ENCODE measurements at places on chromosomes 7 and 10.

DNA sequence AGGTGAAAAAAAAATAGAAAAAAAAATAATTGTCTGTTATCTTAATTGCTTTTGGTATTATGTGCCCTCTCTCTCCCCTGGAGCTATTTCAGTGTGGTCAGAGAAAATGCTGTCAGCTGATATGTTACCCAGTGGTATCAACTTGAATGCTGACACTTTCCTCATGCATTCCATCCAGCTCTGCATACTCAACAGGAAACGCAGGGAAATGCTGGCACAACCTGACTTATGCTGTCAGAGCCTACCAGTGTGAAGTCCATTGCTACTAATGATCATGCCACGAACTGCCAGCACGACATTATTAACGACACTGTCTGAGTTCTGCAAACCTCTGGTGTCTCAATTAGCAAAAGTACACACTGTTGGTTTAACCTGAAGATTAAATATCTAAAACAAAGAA lies 182.8 kb downstream of the ZWINT start:
- no peak for DNase-seq

DNA sequence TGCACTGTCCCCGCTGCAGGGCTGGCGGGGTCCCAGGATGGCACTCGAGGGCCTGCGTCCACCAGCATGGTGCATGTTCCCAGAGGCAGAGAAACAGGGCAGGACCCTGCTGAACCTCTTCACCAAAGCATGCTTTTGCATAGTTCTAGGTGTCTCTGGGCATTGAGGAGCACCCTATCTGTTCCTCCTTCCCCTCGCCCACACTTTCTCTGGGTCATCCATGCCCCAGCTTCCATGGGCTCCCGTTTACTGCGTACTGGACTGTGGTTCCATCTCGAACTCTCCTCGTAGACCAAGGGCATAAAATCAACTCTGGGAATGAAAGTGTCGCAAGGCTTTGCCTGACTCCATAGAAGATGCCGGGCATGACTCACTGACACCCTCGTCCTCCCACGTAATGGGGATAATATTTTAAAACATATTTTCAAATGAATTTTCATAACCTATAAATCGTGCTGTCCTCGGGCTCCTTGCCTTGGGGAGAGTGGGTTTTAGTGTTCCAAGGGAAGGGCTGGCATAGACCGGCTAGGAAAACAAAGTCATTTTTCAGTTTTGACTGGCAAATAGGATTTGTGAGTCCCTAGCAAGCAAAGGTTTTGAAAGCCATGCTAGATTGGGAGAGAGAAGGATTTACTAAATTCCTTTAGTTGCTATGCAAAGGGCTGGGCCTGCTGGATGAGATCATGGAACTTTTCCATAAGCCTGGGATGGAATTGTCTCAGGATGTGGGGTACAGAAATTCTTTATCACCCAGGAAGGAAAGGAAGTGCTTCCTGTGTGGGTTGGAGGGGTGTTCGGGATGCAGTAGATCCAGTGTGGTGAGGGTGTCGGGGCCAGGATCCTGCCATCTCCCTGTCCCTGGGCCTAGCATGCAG lies 498.7 kb upstream of the MKI67 start:
- DNase-seq = peak; percentile 73

DNA sequence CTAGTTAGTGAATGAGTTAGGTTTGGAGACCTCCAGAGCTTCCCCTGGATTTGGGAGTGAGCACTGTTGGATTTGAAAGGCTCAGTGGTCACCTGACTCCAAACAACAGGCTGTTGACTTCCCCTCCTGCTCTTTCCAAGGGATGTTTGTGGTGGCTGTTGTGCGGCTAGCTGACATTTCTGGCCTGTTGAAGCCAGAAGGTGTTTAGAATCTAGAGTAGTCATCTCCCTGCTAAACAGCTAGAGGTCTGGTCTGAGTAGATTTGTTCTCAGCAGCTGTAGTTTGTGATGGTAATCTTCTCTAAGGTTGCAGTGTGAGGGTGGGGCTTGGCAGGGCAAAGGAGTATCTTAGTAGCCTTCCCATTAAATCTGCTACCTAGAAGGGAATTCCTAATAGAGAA lies 30.1 kb downstream of the BPGM start:
- no peak for DNase-seq

- DNase-seq = peak; percentile 75
Observed at GRCh38 chr10:126110489-126111180, 214.3 kb downstream of the FANK1 start.

GRCh38 chr7:25118048-25118753 lies 6.9 kb downstream of the CYCS start:
- no peak for DNase-seq

DNA sequence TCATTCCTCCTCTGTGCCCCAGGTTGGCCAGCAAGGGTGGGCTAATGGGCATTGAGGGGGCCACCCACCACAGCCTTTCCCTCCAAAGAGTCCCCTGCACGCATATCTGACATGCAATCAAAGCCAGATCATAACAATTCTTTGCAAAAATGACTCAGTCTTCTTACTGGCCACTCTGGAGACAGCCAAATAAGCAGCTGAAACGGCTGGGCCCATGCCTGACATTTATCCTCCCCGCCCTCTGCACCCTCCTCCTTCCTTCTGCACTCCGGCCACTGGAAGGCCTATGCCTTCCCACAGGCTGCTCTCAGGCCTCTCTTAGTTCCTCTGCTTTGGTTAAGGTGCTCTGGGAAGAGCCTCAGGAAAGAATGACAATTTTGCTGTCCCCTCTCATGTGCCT lies 29.2 kb upstream of the NPFFR1 start:
- DNase-seq = no peak

- DNase-seq = peak; percentile 57
Observed at GRCh38 chr7:40436710-40437109, 301.9 kb downstream of the SUGCT start.

DNA sequence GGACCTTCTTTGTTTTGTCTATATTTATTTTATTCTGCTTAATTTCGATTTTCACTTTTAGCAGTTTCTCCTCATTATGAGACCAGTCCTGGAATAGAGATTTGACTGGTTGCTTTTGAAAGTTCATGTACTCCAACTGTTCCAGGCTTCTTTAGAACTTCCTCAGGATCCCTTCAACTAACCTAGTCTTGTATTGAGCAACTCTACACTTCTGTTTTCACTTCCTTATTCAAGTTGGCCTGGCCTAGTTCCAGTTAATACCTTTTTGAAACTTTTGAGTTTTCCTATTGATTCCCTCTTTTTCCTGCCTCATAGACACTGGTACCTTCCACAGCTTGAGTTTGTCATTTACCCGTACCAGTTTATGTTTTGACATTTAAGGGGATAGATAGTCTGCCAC lies 421.7 kb downstream of the ATRNL1 start:
- no peak for DNase-seq

DNA sequence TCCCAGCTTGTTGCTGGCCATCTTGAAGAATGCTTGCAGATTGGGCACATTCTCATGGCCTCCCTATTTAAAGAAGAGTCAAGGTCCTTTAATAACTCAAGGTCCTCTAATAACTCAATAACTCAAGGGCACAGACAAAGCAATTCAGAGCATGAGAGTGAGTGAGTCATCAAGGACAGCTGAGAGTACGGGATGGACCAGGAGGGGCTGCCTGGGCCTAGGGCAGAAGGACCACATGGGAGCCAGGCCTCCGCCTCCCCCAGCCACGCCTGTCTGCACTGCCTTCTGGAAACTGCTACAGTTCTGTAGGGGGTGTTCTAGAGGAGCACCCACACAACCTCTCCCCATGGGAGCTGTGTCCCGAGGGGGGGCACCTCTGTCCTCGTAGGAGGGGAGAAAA lies 48.9 kb downstream of the ZNF503 start:
- peak; percentile 46 for DNase-seq

GRCh38 chr10:98423691-98424120 lies 8.7 kb upstream of the PYROXD2 start:
- no peak for DNase-seq

GRCh38 chr7:116674508-116675173 lies 2.6 kb downstream of the MET start:
- DNase-seq = peak; percentile 47

DNA sequence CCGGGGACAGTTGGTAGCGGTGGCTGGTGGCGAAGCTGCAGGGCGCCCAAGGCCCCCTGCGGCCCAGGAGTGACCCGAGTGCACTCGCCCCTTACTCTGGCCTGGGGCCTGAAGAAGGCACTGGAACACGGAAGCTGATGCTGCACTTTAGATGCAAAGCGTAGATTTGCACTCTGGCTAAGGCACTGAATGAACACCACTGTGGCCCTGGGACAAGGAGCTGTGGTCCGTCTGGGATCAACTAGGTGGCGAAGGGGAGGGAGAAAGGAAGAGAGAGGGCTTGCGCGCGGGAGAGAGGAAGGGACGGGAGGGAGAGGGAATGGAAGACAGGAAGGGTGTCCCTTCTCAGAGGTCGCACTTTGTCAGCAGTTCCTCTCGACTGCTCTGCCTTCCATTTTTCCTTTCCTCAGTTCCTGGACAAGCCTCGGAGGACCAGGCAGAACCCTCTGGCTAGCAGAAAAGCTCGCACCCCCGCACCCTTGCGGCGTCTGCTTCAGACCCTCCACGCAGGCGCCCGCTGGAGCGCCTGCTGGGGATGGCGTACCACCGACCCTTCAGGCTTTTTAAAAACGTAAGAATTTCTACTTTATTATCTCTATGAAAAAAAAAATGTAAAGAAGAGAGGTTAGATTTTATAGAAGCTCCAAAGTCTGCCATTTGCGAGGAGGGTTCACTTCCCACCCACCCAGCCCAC lies 1.2 kb downstream of the FERD3L start:
- no peak for DNase-seq

GRCh38 chr7:39855325-39855674 lies 94.8 kb upstream of the CDK13 start:
- DNase-seq = no peak

DNA sequence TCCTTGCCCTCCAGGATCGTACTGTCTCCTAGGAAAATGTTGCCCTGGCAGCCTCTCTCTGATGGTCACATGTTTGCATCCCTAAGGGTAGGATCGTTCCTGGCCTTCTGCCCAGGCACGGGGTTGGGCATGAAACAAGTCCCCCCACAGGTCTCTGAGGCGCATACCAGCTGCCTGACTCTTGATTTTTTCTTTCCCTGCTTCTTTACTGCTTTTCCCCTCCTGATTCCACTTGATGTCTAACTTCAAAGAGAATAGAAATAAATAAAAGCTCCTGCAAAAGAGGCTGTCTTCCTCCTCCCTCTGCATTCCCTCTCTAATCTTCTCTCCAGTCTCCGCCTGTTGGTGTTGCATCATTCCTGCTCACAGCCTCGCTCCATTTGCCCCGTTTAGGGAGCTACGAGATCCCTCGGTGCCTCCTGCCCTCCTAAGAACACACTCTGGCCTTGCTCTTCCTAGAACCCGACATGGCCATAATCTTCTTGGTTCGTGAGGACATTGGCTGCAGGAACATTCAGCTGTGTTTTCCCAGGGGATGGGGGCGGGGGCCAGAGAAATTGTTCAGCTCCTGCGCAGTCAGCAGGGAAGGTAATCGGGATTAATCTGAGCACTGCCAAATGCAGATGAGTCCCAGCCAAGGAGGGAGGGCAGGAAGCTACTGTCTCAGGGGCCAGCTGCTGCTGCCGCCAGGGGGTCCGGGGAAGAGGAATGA lies 26.0 kb downstream of the LEP start:
- peak; percentile 86 for DNase-seq

- peak; percentile 58 for DNase-seq
Observed at GRCh38 chr7:33903791-33904680, 1.3 kb upstream of the BMPER start.

- DNase-seq = no peak
Observed at GRCh38 chr7:82327898-82328297, 115.7 kb downstream of the CACNA2D1 start.

- DNase-seq = no peak
Observed at GRCh38 chr10:62199584-62199983, 69.1 kb downstream of the RTKN2 start.

DNA sequence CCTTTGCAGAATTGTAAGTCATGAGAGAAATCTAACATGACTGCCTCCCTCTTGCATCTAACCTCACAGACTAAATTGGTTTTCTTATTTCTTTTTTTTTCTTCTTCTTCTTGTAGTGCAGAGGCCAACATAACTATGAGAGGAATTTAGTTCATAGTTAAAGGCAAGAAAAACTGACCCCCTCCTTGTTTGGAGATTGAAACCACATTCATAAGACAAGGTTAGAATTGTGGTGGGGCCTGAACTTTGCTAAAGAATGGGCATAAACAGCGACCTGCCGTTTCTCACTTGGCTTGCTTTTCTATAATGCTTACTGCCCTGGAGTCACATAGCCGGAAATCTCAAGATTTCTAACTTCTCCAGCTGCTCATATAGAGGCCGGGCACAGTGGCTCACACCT lies 2.4 kb upstream of the POLM start:
- DNase-seq = peak; percentile 61

- DNase-seq = no peak
Observed at GRCh38 chr7:34365011-34365410, 293.0 kb upstream of the NPSR1 start.

DNA sequence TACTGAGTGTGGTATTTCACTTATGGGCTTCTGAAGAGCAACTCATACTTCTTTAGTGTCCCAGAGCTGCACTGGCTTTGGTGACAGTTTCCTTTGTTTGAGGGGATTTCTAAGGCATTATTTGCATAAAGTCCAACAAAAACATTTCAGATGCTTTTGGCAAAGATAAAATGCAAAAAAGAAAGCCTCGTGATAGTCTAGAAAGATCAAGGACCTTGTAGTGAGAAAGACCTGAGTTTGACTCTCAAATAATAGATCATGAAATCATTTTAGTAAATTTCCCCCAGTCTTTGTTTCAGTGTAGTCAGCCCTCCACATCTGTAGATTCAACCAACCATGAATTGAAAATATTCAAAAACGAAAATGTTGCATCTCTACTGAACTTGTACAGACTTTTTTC lies 107.4 kb downstream of the EEPD1 start:
- no peak for DNase-seq

- no peak for DNase-seq
Observed at GRCh38 chr7:158101821-158102450, 485.7 kb downstream of the PTPRN2 start.

DNA sequence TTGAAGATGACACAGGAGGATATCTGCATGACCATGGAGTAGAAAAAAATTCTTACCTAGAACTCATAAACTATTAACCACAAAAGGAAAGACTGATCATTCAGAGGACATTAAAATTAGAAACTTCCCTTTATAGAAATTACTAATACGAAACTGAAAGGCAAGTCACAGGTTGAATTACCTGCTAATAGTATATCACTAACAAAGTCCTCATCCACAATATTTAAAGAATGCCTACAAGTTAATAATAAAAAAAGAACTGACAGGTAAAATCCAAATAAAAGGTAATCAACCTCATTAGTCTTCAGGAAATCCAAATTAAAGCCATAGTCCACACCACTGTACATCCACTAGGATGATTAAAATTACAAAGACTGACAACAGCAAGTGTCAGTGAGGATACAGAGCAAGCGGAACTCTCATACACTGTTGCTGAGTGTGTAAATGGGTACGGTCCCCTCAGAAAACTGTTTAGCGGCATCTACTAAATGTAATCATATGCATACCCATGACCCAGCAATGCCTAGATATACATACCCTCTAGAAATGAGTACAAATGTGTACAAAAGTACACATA lies 71.2 kb downstream of the ARHGAP21 start:
- no peak for DNase-seq

GRCh38 chr7:107856806-107857540 lies 34.0 kb upstream of the DLD start:
- DNase-seq = peak; percentile 14

All from fibroblast of upper back skin (primary cell).